Stimulated activated CD4-positive, alpha-beta T cell treated with anti-CD3 and anti-CD28 coated beads, Interleukin-2, amount 100 ng/mL, for 4 hours (primary cell): ENCODE measurements at places on chromosomes 13 and 19.

DNA sequence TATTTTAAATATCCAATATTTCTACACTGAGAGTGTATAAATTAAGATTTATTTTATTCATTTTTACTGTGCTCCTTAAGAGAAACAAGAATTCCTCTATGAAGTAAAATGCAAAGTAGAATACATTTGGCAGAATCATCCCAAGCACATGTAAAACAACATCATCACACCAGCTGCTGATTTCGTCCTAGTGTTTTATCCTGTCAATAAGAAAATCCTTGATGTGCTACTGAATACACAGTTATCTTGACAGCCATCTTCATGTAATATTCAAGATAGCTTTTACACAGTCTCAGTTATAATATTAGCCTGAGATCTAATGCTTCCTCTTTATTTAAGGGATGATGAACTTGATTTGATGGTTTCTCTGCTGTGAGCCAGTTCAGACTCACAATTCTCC, 282.4 kb downstream of the MZT1 start:
- DNase-seq, result no peak

- DNase-seq, result no peak
These were observed 98.3 kb upstream of the UQCRFS1 start for GRCh38 chr19:29311191-29311790.

GRCh38 chr19:13951799-13952153, 533 bp upstream of the DCAF15 start:
- no peak for DNase-seq

DNA sequence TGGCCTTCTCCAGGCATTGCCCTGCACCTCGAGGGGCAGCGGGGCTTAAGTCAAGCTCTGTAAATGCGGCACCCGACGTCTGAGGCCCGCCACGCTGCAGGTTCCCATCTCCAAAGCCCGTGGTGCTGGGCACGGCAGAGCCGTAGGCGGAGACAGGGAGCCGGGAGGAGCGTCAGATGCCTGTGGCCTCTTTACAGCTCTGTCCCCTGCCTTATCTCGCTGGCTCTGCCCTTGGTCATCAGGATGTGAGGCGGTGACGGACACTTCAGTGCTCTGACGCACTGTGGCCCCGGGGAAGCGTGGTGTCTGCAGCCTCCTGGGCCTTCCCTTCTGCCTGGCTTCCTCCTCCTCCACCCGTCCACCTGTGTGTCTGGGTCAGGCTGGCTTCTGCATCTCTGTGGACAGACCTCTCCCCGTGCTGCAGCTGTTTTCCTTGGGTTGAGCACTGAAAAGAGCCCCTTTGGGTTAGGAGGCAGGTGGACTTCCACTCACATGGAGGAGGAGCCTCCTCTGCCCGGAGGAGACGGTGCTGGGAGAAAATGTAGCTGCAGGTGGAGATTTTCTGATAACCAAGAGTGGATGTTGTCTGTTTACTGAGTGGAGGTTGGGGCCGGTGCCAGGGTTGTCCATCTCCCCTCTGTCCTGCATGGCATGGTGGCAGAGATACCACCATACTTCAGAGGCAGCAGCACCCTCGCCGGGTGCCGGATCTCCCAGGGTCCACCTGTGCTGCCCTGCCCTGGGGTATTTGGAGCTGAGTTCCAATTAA, 14.6 kb downstream of the MCF2L start:
- DNase-seq, result no peak

GRCh38 chr13:111502957-111503356, 182.5 kb downstream of the TEX29 start:
- DNase-seq, result no peak

DNA sequence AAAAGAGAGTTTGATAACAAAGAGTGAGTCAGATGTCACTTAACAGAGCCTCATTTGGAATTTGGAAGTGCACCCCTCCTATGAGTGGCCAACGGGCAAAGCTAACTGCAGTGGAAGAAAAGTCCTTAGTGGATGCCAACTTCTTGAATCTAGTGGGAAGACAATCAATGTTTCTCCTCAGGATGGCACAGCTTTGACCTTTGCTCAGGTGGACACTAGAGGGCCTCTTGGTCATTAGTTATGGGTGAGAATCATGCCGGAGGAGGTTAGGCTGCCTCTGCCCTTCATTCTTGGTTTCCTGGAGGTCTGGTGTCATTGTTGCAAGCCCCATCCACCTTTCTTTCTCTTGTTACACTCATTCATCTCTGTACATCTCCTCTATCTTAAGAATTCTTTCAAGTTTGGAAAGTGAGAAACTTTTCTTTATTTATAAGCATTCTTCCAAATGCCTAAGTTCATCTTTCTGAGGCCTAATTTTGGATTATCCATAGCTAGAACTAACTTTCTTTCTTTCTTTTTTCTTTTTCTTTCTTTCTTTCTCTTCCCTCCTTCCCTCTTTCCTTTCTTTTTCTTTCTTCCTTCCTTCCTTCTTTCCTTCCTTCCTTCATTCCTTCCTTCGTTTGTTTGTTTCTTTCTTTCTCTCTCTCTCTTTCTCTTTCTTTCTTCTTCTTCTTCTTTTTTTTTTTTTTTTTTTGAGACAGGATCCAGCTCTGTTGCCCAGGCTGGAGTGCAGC, 327.2 kb upstream of the TSHZ3 start:
- DNase-seq, result no peak

DNA sequence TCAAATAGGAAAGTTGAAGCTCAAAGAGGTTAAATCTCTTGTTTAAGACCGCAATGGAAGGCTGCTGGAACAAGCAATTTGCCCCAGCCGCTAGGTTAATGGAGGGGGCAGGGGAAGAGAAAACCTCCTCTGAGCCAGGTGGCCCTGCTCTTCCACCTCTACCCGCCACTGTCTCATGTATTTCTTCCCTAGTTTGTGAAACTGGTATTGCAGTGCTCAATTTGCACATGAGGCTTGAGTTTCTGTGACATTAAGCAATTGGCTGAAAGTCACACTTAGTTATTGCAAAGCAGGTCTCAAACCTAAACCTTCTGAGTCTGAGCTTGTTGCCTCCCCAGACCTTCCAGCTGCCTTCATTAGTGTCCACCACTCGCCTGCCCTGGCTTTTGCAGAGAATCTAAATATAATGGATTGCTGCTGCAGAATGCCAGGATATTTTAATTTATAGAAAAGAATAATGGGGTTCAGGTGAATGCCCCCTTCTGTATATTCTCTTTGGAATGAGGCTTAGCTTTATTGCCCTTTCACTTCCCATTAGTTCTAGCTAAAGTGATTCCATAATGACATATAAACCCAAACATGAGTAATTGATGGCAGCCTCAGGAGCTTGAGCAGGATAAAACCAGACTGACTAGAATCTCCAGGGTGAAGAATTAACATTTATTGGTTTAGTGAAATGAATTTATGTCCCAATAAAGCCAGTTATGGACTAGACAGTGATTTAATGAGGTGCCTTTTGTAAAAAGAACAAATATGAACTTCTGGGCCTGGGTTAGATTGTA, 27.0 kb upstream of the OLFM4 start:
- DNase-seq, result no peak

- no peak for DNase-seq
These were observed 552 bp upstream of the GRWD1 start for GRCh38 chr19:48445256-48445605.

GRCh38 chr19:6667114-6667627, 2.8 kb downstream of the TNFSF14 start:
- no peak for DNase-seq

- no peak for DNase-seq
These were observed 10.2 kb upstream of the CBLC start for GRCh38 chr19:44767295-44768180.

DNA sequence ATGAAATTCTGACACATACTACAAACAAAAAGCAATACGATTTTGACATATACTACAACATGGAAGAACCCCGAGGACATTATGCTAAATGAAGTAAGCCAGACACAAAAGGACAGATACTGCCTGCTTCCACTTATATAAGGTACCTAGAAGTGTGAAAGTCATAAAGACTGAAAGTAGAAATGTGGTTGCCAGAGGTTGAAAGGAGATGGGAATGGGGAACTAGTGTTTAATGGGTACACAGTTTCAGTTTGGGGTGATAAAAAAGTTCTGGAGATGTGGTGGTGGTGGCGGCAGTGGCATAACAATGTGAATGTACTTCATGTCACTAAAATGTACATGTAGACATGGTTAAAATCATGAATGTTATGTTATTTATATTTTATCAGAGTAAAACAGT, 12.1 kb upstream of the NDFIP2 start:
- no peak for DNase-seq

DNA sequence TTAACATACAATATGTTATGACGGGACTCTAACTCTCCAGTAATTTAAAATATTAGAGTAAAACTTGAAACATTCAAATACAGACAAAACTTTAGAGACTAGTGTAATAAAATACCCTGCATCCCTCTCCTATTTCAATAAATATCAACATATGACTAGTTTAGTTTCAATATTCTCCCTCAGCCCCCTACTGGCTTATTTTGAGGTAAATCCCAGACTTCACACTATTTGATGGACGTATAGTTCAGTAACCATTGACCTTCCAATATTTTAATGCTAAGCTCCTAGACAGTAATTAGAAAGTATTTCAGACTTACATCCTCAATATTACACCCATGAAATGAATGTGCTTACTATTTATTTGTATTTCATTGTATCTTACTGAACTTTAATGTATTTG, 180.7 kb upstream of the STARD13 start:
- no peak for DNase-seq

- DNase-seq, result no peak
These were observed 42.9 kb downstream of the C13orf46 start for GRCh38 chr13:113930671-113931637.

GRCh38 chr19:6802336-6803035, 30.0 kb downstream of the VAV1 start:
- DNase-seq, result peak; percentile 59

- DNase-seq, result no peak
These were observed 223.9 kb downstream of the LHFPL6 start for GRCh38 chr13:39379118-39379517.

DNA sequence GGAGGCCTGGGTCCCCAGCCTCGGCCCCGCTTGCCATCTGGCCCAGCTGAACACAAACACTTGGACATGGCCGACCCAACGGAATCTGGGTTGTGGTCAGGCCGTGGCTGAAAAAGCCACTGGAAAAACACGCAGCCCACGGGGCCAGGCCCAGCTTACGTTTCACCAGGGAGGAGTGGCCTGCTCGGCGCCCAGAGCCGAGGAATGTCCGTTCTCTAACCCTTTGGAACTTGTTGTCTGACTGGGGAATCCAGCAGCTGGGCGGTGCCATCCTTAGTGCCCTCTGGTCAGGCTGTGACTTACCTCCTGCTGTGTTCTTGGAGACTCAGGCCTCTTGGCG, 13.8 kb downstream of the CILP2 start:
- no peak for DNase-seq

DNA sequence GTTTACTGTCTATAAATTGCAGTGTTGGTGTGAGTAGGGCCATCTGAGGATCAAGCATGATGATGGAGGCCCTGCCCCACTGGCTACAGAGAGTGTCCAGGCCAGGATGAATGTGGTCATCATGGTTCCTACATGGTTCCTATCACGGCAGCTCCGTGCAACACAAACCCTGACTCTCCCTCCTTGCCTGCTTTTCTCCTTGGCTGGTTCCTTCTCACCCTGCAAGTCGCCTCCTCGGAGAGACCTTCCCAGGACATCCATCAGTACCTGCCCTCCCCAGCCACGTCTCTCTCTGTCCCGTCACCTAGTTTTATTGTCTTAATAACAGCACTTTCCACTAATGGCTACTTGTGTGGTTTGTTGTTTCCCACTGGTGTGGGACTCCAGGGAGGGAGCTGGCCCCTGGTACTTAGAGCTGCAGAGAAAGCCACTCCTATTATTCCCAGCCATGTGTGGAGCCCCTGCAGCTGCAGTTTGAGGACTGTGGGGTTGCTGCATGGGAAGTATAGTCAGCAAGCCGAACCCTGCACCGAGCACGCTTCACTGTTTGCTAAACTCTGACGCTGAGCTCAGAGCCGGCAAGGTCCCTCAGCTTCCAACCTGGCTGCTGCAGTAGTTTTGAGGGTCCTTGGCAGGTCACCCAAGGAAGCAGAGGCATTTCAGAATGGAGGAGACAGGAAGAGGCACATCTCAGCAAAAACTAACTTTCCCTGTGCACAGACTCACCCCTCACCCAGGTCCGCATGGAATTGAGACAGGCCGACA, 146.4 kb upstream of the VSTM2B start:
- DNase-seq, result no peak

DNA sequence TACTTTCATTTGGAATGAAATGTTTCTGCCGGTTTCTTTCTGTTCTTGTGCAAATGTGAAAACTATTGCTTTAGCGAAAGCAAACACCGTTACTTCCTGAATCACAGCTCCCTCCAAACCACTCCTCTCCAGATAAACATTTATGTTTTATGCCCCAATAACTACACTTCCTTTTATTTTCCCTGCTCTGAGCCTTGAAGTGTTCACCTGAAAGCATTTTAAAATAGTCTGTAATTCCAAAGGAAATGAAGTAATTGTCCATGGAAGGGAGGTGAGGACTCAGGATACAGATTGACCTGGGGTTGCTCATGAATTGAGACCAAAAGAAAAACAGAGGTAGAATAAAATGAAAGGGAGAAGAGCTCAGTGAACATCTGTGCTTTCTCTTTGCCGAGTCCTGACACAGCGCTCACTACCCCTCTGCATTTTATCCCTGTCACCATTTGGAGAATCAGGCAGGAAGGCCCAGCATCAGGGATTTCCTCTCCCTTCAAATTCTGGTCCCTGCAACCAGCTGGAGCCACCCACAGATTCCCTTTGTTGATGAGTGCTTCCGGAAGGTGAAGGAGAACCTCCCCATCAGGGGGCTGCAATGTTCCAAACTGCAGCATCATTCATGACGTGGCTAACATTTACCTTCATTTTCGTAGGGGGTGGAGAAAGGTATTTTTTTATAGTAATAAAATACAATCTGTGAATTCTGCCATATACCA, 171.9 kb downstream of the ITGBL1 start:
- DNase-seq, result no peak

DNA sequence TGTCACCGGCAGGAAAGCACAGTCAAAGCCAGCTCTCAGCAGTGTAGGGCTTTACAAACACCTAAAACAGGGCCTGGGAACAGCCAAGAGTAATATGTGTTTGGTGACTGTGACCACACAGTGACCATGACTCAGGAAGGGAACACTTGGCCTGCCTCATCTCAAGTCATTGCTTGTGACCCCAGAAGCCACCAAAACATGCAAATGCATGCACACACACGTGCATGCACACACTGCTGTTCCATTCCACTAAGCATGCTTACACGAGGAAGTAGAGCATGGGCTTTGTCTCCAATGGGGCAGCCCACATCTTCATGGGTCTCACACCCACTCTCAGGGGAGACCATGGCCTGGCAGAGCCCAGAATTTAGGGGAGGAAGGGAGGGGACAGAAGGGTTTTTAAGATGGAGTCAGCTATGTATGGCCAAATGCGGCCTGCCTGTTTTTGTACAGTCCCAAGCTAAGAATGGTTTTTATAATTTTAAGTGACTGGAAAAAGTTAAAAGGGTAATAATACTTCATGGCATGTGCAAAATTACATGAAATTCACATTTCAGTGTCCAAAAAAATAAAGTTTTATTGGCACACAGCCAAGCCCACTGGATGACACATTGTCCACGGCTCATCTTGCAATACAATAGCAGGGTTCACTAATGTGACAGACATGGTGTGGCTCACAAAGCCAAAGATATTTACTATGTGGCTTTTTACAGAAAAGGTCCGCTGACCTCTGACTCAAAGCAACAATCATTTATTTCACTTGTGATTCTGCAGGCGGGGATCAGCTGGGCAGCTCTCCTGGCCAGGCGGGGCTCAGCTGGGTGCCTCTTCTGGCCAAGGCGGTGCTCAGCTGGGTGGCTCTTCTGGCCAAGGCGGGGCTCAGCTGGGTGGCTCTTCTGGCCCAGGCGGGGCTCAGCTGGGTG, 17.3 kb downstream of the ZFR2 start:
- DNase-seq, result no peak

- DNase-seq, result no peak
These were observed 5.5 kb downstream of the SACS start for GRCh38 chr13:23427881-23428528.
